ENCODE measurements at places on chromosomes 11 and 22.

- H3K4me3 ChIP-seq = no peak overlapping the region
- H3K4me1 ChIP-seq = peaks cover 3% of the 10 kb centered on the region
- no peak for DNase-seq
- H3K36me3 ChIP-seq = peaks cover 7% of the 10 kb centered on the region
- H3K27ac ChIP-seq = no peak overlapping the region
- no peaks in the 10 kb centered on the region for H3K27me3 ChIP-seq
Measured at GRCh38 chr11:65307298-65308229, 7.1 kb upstream of the CDC42EP2 start.

GRCh38 chr11:129960216-129961214 is 42.1 kb downstream of the PRDM10 start:
- H3K4me1 ChIP-seq = peaks cover 14% of the 10 kb centered on the region
- peak overlapping the region; percentile 3 for H3K4me3 ChIP-seq
- peaks cover 18% of the 10 kb centered on the region for H3K36me3 ChIP-seq
- H3K27me3 ChIP-seq = peaks cover 1% of the 10 kb centered on the region
- H3K27ac ChIP-seq = peak overlapping the region; percentile 8

- no peak for DNase-seq
- no peak overlapping the region for H3K4me3 ChIP-seq
- H3K4me1 ChIP-seq = peaks cover 22% of the 10 kb centered on the region
- peak overlapping the region; percentile 27 for H3K27ac ChIP-seq
- peaks cover 11% of the 10 kb centered on the region for H3K36me3 ChIP-seq
Measured at GRCh38 chr11:59766542-59767224, 11.5 kb downstream of the STX3 start.

GRCh38 chr11:85182441-85183387 is 444.4 kb downstream of the DLG2 start:
- H3K36me3 ChIP-seq = no peaks in the 10 kb centered on the region
- H3K4me1 ChIP-seq = no peaks in the 10 kb centered on the region
- H3K4me3 ChIP-seq = no peak overlapping the region

- peak overlapping the region; percentile 79 for H3K27ac ChIP-seq
- H3K36me3 ChIP-seq = no peaks in the 10 kb centered on the region
- peaks cover 11% of the 10 kb centered on the region for H3K4me1 ChIP-seq
- DNase-seq = peak; percentile 67
- no peaks in the 10 kb centered on the region for H3K27me3 ChIP-seq
Measured at GRCh38 chr11:22703040-22703439, 36.6 kb downstream of the GAS2 start.

Data from activated CD4-positive, alpha-beta T cell treated with anti-CD3 and anti-CD28 coated beads, Interleukin-2, amount 10 ng/mL, durations not matched to agents 24 days and 14 days (primary cell).